IMR-90 (cell line): ENCODE measurements at places on chromosomes 4 and X. TPM values are rescaled to one million over a fixed set of nuclear protein-coding genes. Genes with fewer than 3 reads are reported as not detected.

DNA sequence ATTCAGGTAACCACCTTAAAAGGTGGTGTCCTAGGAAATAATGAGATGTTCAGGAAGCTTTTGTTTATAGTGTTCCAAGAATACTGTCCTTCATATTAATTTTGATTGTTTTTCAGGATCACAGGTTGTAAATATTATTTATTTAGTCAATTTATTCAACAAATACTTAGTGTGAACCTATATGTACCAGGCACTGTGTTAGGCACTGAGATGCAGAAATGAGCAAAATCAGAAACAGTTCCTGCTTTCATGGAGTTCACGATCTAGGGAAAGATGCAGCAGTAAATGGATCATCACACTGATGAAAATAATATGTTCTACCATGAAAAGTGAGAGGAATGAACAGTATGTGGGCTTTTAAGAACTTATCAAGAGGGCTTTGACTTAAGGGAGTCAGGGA is 18.2 kb upstream of the PLA2G12A start:
- peaks cover 4% of the 10 kb centered on the region; the same call in 1 of the 2 replicates for H3K27me3 ChIP-seq
- no peaks in the 10 kb centered on the region for H3K36me3 ChIP-seq
- no peak for DNase-seq

DNA sequence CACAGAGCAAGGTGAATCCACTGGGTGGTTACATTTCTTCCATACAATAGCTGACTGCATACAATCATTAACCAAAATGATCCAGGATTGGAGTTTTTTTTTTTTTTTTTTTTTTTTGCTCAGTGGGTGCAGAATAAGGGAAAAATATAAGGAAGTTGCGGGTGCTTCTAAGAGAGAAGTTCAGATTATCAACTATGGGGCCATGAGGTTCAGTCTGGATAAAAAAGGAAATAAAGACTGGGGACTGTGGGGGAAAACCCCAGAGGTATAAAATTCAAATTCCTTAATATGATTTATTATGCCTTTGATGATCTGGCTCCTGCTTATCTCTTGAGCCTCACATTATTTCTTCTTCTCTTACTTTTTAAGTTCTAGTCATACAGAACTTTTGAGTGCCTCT is 5.9 kb upstream of the EIF1AX start:
- no peak overlapping the region for H3K4me3 ChIP-seq
- H3K27me3 ChIP-seq = peaks cover 2% of the 10 kb centered on the region; the same call in 1 of the 2 replicates
- no peak overlapping the region for H3K27ac ChIP-seq

DNA sequence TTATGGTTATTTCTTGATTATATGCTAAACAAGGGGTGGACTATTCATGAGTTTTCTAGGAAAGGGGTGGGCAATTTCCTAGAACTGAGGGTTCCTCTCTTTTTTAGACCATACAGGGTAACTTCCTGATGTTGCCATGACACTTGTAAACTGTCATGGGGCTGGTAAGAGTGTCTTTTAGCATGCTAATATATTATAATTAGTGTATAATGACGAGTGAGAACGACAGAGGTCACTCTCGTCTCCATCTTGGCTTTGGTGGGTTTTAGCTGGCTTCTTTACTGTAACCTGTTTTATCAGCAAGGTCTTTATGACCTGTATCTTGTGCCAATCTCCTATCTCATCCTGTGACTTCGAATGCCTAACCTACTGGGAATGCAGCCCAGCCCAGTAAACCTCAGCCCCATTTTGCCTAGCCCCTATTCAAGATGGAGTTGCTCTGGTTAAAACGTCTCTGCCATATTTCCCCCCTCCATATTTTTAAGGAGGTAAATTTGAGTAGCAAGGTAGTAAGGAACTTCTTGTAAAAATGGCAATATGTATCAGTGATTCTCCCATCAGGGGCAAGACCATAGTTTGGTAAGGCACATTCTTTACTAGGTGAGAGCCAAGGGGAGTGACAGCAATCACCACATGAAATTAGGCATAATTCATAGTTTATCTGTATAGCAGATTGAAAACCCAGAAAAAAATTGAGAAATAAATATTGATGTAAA is 2.6 kb downstream of the CXCL2 start:
- no peaks in the 10 kb centered on the region for H3K27me3 ChIP-seq
- no peak overlapping the region for H3K4me3 ChIP-seq
- H3K4me1 ChIP-seq = peaks cover 4% of the 10 kb centered on the region
- DNase-seq = no peak
- H3K27ac ChIP-seq = no peak overlapping the region

DNA sequence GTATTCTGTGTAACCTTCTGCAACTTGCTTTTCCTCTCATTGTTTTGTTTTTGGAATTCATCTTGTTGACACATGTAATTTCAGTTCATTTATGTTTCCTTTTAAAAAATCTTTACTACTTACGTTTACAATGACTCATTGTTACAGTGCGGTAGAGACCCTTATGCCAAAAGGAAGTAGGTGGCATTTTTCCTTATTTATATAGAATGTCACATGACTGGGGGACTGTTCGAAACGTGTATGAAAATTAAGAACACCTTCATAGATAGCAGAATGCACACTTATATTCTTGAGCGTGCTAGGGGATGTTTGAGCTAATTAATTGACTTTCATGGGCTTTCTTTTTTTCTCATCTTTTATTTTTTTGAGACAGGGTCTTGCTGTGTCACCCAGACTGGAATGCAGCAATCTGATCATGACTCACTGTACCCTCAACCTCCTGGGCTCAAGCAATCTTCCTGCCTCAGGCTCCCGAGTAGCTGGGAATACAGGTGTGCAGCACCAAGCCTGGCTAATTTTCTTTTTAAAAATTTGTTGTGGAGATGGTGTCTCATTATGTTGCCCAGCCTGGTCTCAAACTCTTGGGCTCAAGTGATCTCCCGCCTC is 7.3 kb downstream of the REPS2 start:
- no peaks in the 10 kb centered on the region for H3K4me1 ChIP-seq
- no peak for DNase-seq
- no peak overlapping the region for H3K27ac ChIP-seq
- no peaks in the 10 kb centered on the region for H3K36me3 ChIP-seq
- peaks cover 12% of the 10 kb centered on the region for H3K27me3 ChIP-seq

GRCh38 chr4:20638825-20639224 is 61.4 kb upstream of the PACRGL start:
- no peak overlapping the region for H3K27ac ChIP-seq
- no peaks in the 10 kb centered on the region for H3K36me3 ChIP-seq
- no peaks in the 10 kb centered on the region for H3K4me1 ChIP-seq
- H3K4me3 ChIP-seq = no peak overlapping the region
- no peaks in the 10 kb centered on the region for H3K27me3 ChIP-seq

DNA sequence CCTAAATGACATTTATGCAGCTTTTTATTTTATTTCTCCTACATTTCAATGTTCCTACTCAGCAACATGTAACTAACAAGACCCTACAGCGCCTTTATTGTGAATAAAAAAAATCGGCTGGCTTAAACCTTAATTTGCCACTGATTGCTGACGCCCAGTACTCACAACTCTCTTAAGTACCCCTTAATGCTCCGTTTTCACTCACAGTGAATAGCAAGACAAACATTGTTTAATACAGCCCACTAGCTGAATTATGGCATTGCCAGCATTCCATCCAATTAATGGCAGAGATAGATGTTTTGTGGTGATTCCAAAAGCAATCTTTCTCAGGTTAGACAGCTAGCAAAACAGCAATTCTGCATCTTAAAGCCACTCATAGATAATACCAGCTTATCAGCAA is 61.1 kb downstream of the PPARGC1A start:
- H3K4me3 ChIP-seq = no peak overlapping the region
- no peaks in the 10 kb centered on the region for H3K27me3 ChIP-seq
- no peak for DNase-seq
- no peak overlapping the region for H3K27ac ChIP-seq
- H3K36me3 ChIP-seq = no peaks in the 10 kb centered on the region

GRCh38 chr4:148162991-148163390 is 279.2 kb downstream of the NR3C2 start:
- no peak overlapping the region for H3K4me3 ChIP-seq
- no peaks in the 10 kb centered on the region for H3K36me3 ChIP-seq
- H3K4me1 ChIP-seq = no peaks in the 10 kb centered on the region
- DNase-seq = no peak
- no peaks in the 10 kb centered on the region for H3K27me3 ChIP-seq
- H3K27ac ChIP-seq = no peak overlapping the region

GRCh38 chr4:41709844-41710481 is 38.6 kb downstream of the PHOX2B start:
- H3K27ac ChIP-seq = peak overlapping the region; percentile 53; the same call in 1 of the 2 replicates
- H3K27me3 ChIP-seq = no peaks in the 10 kb centered on the region
- H3K36me3 ChIP-seq = no peaks in the 10 kb centered on the region
- H3K4me1 ChIP-seq = peaks cover 3% of the 10 kb centered on the region

DNA sequence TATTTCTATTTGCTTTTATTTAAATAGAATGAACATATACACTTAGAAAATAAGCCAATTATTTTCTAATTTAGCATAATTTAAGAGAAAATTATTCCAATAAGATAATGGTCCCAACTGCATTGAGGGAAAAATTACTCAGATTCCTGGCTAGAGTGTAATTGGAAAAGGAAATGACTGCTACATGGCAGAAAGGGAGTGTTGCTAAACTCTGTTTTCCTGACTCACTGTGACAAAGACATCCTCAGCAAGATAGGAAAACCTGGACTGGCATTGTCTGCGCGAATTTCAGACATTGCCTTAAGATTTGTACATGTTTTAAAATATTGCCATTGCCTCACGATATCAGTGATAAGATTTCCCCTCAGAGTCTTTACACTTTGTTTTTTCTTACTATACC is 8.2 kb downstream of the TNIP3 start:
- H3K36me3 ChIP-seq = no peaks in the 10 kb centered on the region
- H3K4me1 ChIP-seq = no peaks in the 10 kb centered on the region
- no peaks in the 10 kb centered on the region for H3K27me3 ChIP-seq
- DNase-seq = peak; percentile 94

DNA sequence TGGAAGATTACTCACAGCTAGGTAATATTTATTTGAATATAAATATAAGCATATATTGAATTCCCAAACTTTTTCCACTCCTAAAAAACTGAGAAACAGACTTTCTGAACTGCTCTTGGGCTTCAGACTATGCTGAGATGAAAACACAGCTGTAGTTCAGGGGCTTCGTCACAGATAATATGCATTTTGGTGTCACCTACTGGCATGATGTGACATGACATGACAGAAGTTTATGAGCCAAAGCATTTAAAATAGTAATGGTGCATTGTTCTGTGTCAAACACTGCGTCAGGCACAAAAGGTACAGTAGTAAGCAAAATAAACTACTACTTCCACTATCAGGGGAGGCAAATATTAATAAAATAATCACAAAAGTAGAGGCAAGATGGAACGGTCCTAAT is 171.3 kb downstream of the BTC start:
- peaks cover 15% of the 10 kb centered on the region for H3K4me1 ChIP-seq
- DNase-seq = peak; percentile 24
- no peak overlapping the region for H3K27ac ChIP-seq
- H3K36me3 ChIP-seq = no peaks in the 10 kb centered on the region
- H3K4me3 ChIP-seq = no peak overlapping the region

GRCh38 chr4:78545275-78546246 is 6.0 kb upstream of the ANXA3 start:
- no peak overlapping the region for H3K4me3 ChIP-seq
- peaks cover 5% of the 10 kb centered on the region; the same call in 1 of the 2 replicates for H3K4me1 ChIP-seq
- H3K27me3 ChIP-seq = no peaks in the 10 kb centered on the region
- no peak overlapping the region for H3K27ac ChIP-seq
- no peaks in the 10 kb centered on the region for H3K36me3 ChIP-seq
- peak; percentile 69 for DNase-seq

The KCND1 gene
- 1.8 and 1.9 TPM in 2 replicates for polyA plus RNA-seq

GRCh38 chrX:19343085-19343534 is 617 bp upstream of the PDHA1 start:
- no peaks in the 10 kb centered on the region for H3K36me3 ChIP-seq
- no peak for DNase-seq

GRCh38 chr4:28238876-28239275 is 1378.2 kb downstream of the STIM2 start:
- no peak overlapping the region for H3K4me3 ChIP-seq
- H3K27ac ChIP-seq = no peak overlapping the region
- no peak for DNase-seq
- H3K27me3 ChIP-seq = no peaks in the 10 kb centered on the region
- H3K4me1 ChIP-seq = no peaks in the 10 kb centered on the region
